Subcutaneous preadipocyte (primary cell): ENCODE measurements at places on chromosomes 2 and 18. TPM values are rescaled to one million over a fixed set of nuclear protein-coding genes. Genes with fewer than 3 reads are reported as not detected.

The RPRM gene
- not detected in 2 replicates for total RNA-seq

The CCDC102B gene
- total RNA-seq: 7.3 and 9.8 TPM in 2 replicates

The TMEM182 gene
- total RNA-seq: 0.73 and 0.98 TPM in 2 replicates

The KATNAL2 gene
- 2.5 and 4.8 TPM in 2 replicates for total RNA-seq

The FOXI3 gene
- total RNA-seq: not detected in 2 replicates

The EFHD1 gene
- total RNA-seq: not detected in 2 replicates

The SLC9A2 gene
- total RNA-seq: under 0.01 TPM in 2 replicates

The PKDCC gene
- total RNA-seq: 26.4 and 26.5 TPM in 2 replicates

The BCL2L11 gene
- 0.98 and 1.1 TPM in 2 replicates for total RNA-seq

The MTA3 gene
- total RNA-seq: 21.3 and 23.5 TPM in 2 replicates

The IL36A gene
- not detected in 2 replicates for total RNA-seq

The ZNF396 gene
- total RNA-seq: 0.37 and 0.59 TPM in 2 replicates
